ENCODE measurements at places on chromosomes 1 and 21. TPM values are rescaled to one million over a fixed set of nuclear protein-coding genes. Genes with fewer than 3 reads are reported as not detected.

Gene AADACL3
- polyA plus RNA-seq: not detected

Gene KRTAP19-1
- polyA plus RNA-seq: not detected

Gene GPR3
- polyA plus RNA-seq: 0.77 TPM

Gene SELENON
- polyA plus RNA-seq: 69.3 TPM

Gene MMEL1
- 8.5 TPM for polyA plus RNA-seq

Gene AGMAT
- 119 TPM for polyA plus RNA-seq

Gene HEYL
- polyA plus RNA-seq: 7.2 TPM

Gene TMEM240
- polyA plus RNA-seq: 1.7 TPM

Gene WDR47
- polyA plus RNA-seq: 5.1 TPM

Gene DISP1
- 7.0 TPM for polyA plus RNA-seq

Gene HPCA
- polyA plus RNA-seq: 1.2 TPM

Gene TAS1R1
- polyA plus RNA-seq: not detected

Gene PAPPA2
- 4.9 TPM for polyA plus RNA-seq

Gene CLCA1
- not detected for polyA plus RNA-seq

Gene DNAJC28
- 4.6 TPM for polyA plus RNA-seq

Gene TLCD4
- 2.4 TPM for polyA plus RNA-seq
